ENCODE measurements at places on chromosomes 6 and 20.

DNA sequence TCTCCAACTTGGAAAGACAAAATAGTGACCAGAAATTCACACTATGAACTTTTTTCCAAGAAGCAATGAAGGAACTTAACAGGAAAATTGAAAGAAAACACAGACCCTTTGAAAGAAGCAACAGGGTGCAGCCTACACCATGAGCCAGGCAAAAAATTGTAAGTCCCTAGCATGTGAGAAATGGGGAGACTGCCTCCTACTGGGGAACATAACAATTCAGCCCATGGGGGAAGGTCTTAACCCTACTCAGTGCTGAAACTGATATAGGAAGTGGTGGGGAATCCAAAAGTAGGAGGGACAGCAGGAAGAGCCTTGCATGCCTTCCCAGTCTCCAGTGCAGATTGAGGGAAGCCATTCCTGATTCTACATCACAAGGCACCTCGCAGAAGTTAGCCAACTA, 235.1 kb upstream of the UFL1 start:
- DNase-seq = no peak

- DNase-seq = no peak
Measured at GRCh38 chr6:80217794-80218193, 111.3 kb downstream of the BCKDHB start.

DNA sequence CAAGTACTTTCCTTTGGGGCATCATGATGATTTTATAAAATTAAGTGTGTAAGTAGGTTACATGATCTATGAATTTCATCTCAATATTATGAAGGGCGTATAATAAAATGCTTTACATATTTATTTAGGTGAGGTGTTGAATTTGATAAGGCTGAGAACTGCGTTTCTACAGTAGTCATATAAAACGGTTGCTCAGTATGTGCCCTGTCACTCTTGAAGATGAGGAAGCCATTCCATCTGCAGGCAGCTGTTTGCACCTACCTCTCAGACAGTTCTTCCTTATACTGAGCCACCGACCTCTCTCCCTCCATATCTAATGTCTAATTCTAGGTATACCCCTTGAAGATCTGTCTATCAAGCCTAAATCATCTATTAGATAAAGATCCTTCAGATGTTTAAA, 16.1 kb downstream of the NCOA7 start:
- DNase-seq = no peak

- no peak for DNase-seq
Measured at GRCh38 chr6:117992856-117993255, 85.8 kb downstream of the SLC35F1 start.

DNA sequence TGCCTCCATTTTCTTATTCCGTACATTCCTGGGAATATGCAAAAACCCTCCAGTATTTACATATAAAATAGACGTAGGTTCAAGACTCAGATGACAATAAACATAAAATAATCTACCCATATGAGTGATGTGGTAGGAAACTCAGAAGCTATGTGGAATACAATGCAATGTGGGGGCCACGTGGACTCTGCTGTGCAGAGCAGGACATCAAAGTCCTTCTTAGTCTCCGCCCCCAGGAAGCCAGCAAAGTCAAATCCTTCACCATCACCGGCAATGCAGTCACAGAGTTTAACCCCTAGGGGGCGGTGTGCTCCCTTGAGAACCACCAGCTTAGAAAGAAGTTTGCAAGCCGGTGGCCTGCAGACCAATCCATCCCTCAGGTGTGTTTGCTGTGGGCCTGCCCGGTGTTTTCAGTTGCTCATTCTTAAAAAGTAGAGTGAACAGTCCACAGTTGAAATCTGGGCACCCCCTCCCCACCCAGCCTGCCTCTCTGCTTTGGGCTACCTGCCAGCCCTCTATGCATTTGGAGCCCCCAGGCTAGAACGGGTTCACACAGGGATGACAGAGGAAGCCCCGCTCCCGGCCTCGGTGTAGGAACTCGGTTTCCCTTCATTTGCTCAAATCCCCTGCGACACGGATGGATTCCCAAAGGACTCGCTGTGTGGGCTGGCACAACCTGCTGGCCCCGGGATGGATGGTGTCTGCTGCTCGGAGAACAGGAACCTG, 59.9 kb downstream of the SULF2 start:
- DNase-seq = peak; percentile 50

GRCh38 chr20:10551732-10552724, 116.9 kb downstream of the SLX4IP start:
- no peak for DNase-seq

- DNase-seq = no peak
Measured at GRCh38 chr6:81126150-81126549, 626.3 kb downstream of the TENT5A start.

- DNase-seq = no peak
Measured at GRCh38 chr6:157546321-157546720, 165.3 kb downstream of the ZDHHC14 start.
